ENCODE measurements at places on chromosomes 1 and 21. TPM values are rescaled to one million over a fixed set of nuclear protein-coding genes. Genes with fewer than 3 reads are reported as not detected.

- no peak for DNase-seq
- no peaks in the 10 kb centered on the region for H3K4me1 ChIP-seq
- no peaks in the 10 kb centered on the region for H3K27me3 ChIP-seq
- H3K36me3 ChIP-seq: no peaks in the 10 kb centered on the region
- no peak overlapping the region for H3K27ac ChIP-seq
- no peak overlapping the region for H3K4me3 ChIP-seq
Observed at GRCh38 chr1:34270181-34270580, 93.5 kb downstream of the C1orf94 start.

DNA sequence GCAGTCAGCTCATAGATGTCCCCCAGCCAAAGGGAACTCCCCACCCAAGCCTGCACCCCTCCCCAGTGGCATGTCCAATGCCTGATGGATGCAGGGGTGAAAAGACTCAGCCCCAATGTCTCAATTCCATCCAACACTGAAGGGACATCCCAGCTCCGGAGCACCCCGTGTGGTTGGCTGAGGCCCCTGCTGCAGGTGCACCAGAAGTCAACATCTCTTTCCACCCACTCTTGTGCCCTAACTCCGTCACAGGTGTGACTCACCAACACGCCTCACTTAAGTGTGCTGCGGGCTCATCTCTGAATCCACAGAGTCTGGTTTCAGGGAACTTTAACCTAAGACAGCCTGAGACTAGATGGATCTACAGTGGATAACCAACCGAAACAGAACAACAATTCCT is 40.9 kb upstream of the ZBTB18 start:
- DNase-seq: no peak
- no peak overlapping the region for H3K4me3 ChIP-seq
- H3K36me3 ChIP-seq: no peaks in the 10 kb centered on the region
- no peak overlapping the region for H3K27ac ChIP-seq

GRCh38 chr1:201028461-201028889 is 5.0 kb upstream of the KIF21B start:
- no peak overlapping the region for H3K27ac ChIP-seq
- H3K4me1 ChIP-seq: peaks cover 5% of the 10 kb centered on the region
- H3K27me3 ChIP-seq: no peaks in the 10 kb centered on the region
- H3K4me3 ChIP-seq: no peak overlapping the region

DNA sequence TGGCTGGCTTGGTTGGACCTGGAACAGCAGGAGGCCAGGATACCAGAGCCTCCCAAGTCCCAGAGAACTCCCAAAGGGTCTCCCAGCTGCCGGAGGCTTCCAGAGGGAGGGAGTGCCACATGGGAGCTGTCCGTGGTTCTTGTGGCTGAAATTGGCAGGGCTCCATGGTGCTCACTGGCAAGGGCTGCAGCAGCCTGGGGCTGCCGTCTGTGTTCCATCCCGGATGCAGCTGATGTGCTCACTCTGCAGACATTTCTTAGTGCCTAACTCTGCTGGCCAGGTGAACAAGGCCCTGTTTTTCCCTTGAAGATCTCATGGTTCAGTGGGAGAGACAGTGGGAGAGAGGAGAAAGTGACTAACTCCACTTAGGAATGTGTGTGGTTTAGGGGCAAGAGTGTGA is 261.1 kb downstream of the CAMTA1 start:
- H3K4me3 ChIP-seq: no peak overlapping the region
- no peak for DNase-seq
- no peaks in the 10 kb centered on the region for H3K4me1 ChIP-seq
- H3K27ac ChIP-seq: no peak overlapping the region
- no peaks in the 10 kb centered on the region for H3K36me3 ChIP-seq
- no peaks in the 10 kb centered on the region for H3K27me3 ChIP-seq

Gene CD1D
- total RNA-seq: not detected

GRCh38 chr1:116478621-116479020 is 92.2 kb downstream of the CD58 start:
- H3K4me1 ChIP-seq: peaks cover 58% of the 10 kb centered on the region
- H3K27me3 ChIP-seq: no peaks in the 10 kb centered on the region
- no peak for DNase-seq
- H3K36me3 ChIP-seq: no peaks in the 10 kb centered on the region

Data from Caco-2 (cell line).